A172 (cell line): ENCODE measurements at places on chromosomes 5 and 9. TPM values are rescaled to one million over a fixed set of nuclear protein-coding genes. Genes with fewer than 3 reads are reported as not detected.

DNA sequence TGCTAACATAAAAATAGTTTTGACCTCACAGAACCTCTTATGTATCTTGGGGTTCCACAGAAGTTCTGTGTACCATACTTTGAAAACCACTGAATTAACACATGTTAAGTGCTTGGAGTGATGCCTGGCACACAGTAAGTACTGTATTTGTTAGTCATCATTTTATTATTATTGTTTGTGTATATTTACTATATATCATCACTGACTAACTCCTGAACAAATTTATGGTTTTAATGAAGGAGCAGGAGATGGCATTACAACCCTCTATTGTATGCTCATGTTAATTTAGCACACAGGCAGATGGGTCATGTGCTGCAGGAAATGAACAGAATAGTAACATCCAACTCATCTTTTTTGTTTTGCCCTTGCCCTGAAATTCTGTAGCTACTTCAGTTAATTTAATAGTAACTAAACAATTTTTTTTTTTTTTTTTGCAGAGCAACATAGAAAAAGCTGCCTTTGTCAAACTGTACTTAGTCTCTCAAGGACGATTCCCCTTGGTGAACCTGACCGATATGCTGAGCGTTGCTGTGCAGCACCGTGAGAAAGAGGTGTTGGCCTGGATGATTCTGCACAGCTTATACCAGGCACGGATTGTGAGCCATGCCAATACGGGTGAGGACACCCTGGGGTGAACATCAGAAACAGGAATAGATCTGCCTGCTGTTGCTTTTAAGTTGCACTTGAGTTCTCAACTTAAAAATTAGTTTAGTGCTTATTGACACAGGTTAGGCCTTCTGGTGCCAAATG lies 45.4 kb downstream of the HACD4 start:
- no peak for DNase-seq

SLC34A1 gene
- total RNA-seq, result 0.05 TPM in 1 of 2 replicates, not detected in the other

- no peak for DNase-seq
These were observed 14.1 kb downstream of the COL15A1 start for GRCh38 chr9:98957826-98958225.

- no peak for DNase-seq
These were observed 175.0 kb downstream of the CARTPT start for GRCh38 chr5:71894091-71894490.

- DNase-seq, result no peak
These were observed 942.3 kb downstream of the PTPRD start for GRCh38 chr9:9670454-9670853.

PCDHB11 gene
- total RNA-seq, result 1.7 and 2.0 TPM in 2 replicates

DNAH5 gene
- total RNA-seq, result 2.1 and 2.2 TPM in 2 replicates
